LNCaP clone FGC (cell line): ENCODE measurements at places on chromosomes 5 and 9.

DNA sequence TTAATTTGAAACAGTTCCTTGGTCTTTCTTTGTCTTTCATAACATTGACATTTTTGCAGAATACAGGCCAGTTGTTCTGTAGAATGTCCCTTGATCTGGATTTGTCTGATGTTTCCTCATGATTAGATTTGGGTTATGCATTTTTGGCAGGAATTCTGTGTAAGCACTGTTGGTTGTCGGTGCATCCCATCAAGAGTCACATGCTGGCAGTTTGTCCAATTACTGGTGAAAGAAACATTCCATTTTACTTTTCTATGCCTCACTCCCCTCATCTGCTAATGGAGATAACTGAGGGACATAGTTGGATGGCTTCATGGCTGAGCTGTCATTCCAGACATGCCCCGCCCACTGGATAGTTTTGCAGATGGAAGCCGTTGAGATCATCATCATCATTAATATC is 7.6 kb upstream of the ZNF618 start:
- DNase-seq, result no peak

DNA sequence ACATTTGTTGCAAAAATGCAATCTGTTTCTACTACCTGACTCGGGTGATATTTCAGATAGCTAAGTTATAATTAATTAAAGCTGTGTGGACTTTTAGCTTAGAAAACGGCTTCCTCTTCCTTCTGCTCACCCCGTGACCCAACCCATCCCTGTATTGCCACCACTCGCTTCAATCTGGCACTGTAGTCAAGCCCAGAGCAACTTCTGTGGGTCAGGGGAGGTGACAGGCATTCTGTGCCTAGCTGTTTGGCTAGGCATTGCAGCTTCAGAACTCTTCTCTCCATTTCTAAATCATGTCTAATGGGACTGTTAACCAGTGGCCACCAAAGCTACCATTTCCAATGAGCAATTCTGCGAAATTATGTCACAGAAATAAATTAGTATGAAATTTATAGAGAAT is 179.7 kb upstream of the TLX3 start:
- DNase-seq, result no peak

DNA sequence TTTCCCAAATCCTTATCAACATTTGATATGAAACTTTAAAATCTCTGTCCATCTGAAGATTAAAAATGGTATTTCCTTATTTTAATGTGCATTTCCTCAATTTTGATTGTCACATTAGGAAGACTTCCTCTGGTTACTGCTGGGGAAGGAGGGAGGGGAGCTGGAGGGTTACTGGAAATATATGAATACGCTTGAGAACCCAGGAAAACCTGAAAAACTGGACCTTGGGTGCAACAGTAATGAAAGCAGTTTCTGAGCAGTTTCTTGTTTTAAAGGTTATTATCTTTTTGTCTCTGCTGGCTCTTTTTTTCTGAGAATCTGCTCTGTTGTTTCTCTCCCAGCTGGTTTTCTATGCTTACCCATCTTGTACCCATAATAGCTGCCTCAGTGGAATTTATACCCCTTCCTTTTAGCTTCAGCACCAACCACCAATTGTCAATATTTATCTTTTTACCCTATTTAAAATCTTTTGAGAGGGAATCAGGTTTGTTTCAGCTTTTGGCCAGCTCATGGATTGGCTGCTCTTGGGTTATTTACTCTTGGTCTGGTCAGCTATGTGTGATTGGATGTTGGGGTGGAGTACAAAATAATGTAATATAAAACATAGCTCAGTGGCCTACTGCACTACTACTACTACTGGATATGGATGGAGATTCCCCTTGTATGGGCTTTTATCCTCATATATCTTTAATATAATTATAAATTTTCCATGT is 67.4 kb downstream of the UNC13B start:
- DNase-seq, result peak; percentile 70

DNA sequence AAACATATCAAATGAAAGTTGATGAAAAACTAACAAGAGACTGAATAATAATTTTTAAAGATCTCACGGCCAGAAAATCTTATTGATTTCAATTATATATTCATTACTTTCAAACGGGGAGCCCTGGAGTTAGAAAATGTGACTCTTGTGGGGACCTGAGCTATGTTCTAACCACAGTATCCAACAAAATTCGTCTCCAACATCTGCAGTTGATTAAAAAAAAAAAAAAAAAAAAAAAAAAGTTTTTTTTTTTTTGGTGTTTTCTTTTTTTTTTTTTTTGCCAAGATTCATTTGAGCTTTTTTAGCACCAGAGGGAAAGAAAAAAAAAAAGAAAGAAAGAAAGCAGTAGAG is 144.3 kb upstream of the PIK3R1 start:
- DNase-seq, result no peak

DNA sequence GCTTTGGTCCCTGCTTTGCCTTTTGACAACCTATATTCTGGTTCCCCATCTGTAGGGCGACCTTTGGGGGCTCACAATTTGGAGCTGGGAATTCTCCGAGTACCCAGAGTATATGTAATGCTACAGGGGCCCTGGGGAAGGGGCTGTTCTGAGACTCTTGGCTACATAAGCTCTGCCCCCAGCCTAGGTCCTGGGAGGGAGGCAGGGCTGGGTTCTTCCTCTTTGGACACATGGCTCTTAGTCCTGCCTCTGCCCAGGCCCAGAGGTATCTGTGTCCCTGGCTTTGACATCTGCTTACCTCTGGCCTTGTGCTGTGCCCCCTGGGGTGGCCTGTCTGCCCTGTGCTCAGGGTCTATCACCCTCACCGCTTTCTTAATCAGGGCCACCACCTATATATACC is 181.6 kb downstream of the CACNA1B start:
- DNase-seq, result no peak

DNA sequence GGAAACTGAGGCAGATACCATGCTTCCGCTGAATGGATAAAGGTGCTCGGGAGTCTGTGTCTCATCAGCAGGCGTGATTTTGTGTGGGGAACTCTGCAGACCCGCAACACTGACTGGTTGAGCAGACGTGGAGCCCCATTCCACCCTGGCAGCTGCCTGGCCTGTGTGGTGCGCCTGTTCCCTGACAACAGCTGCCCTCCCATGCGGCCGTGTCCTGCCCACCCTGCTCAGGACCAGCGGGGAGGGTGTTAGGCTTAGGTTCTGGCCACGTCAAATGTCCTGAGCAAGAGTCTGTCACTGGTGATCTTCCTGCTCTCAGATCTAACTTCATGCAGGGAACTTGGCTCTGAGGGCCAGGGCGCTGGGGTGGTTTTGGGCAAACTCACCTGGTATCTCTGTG is 417.7 kb upstream of the IRX4 start:
- no peak for DNase-seq

- DNase-seq, result no peak
Observed at GRCh38 chr5:3351581-3352442, 243.8 kb upstream of the IRX1 start.

DNA sequence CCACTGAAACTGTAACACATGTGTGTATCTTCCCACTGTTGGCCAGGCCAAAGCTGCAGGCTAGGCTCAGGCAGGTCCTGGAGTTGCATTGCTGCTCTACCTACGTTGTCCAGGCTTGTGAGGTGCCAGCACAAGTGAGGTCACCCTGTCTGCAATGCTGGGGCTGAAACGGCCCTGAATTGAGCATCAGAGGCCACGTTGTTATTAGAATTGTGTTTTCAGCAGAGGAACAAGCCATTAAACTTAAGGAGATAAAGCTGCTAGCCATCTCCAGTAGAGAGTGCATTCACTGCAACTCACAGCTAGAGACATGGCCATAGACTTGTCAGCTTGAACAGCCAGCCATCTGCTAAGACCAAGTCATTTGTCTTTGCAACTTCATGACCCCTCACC is 191.8 kb downstream of the SEMA6A start:
- DNase-seq, result no peak

GRCh38 chr9:3491450-3491849 is 34.4 kb downstream of the RFX3 start:
- DNase-seq, result no peak

DNA sequence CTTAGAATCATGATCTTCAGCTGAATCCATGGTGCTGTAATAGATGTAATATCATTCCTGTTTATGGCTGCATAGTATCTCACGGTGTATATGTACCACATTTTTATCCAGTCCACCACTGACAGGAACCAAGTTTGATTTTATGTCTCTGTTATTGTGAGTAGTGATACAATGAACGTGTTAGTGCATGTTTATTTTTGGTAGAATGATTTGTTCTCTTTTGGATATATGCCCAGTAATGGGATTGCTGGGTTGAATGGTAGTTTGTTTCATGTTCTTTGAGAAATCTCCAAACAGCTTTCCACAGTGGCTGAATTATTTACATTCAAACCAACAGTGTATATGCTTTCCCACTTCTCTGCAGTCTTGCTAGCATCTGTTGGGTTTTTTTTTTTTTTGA is 175.1 kb upstream of the CDH10 start:
- no peak for DNase-seq

DNA sequence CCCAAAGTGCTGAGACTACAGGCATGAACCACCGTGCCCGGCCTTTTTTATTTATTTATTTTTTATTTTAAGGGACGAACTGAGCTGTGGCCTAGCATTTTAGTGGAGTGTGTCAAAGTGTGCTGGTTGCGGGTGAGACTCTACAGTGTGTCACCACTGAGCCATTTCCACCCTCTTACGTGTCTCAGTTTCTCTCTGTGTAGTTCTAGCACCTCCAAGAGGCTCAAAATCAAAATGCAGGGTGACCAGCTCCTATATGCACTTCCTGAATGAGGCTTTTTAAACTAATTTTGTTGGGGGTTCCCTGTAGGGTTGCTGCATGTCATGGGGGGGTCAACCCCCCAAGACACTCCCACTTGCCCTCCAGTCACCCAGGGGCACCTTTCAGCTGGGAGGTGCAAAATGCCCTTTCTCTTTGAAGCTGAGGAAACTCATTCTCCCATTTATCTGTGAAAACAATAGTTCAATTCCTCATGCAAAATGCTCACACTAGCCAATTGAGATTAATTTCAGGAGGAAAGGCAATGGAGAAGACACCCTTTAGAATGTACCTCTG is 69.3 kb downstream of the COL15A1 start:
- DNase-seq, result no peak

DNA sequence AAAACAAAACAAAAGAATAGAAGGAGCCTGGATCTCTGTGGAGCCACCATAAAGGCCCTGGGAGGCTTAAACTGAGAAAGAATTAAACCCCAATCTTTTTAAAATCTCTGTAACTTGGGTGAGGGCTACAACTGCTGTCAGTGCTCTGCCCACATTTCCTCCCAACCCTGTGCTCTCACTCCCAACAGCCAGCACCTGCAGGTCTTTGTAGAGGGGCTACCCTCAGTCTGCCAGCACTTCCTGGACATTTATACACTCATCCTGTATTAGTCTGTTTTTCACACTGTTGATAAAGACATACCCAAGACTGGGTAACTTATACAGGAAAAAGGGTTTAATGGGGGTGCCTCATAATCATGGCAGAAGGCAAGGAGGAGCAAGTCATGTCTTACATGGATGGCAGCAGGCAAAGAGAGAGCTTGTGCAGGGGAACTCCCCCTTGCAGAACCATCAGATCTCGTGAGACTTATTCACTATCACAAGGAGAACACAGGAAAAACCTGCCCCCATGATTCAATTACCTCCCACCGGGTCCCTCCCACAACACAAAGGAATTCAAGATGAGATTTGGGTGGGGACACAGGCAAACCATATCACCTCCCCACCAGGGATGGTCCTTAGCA is 47.4 kb downstream of the SCAI start:
- no peak for DNase-seq

- DNase-seq, result peak; percentile 43
Observed at GRCh38 chr5:157858527-157859226, at the start of gene CLINT1. TSS of gene CLINT1 (minus strand) at chr5:157859145. CDS start at chr5:157858970, 175 bp downstream.

- no peak for DNase-seq
Observed at GRCh38 chr5:95390812-95391492, at the start of gene FAM81B. TSS of gene FAM81B (plus strand) at chr5:95391366. CDS start at chr5:95391390, 24 bp downstream.

GRCh38 chr5:79736528-79737514 is 47.2 kb downstream of the CMYA5 start:
- no peak for DNase-seq

DNA sequence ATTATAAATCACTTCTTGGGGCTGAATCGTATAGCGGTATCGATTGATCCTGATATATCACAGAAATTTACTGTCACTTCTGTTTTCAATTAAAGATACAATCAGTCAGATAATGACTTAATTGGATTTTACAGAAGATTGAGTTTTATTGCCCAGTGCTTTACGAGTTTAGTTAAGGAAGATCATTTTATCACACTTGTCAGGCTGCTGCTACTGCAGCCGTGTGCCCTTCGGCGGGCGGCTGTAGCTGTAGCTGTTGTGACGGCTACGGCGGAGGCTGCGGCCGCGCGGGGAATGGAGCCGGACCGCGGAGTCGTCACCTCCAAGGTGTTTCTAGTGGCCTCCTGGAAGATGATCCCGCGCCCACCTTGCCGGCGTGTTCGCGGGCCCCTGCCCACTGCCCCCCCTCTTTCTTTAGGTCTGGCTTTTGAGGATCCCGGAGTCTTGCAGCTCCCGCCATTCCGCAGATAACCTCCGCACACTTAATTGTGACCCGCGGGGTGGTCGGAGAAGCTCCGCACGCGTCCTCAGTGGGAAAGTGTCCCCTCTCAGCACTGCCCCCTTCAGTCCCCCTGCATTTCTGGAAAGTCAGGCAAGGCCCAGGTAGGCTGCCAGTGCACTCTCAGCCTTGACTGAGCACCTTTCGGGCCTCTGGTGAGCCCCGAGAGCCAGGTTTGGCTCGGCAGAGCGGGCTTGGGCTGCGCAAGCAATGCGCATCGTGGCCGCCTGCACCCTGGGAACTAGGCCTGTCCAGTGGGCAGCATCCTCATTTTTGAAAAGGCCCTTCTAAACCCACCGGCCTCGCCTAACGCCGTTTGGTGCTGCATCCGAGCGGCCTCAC is 6.9 kb upstream of the DMRT3 start:
- no peak for DNase-seq
